ENCODE measurements at places on chromosomes 3 and 15. TPM values are rescaled to one million over a fixed set of nuclear protein-coding genes. Genes with fewer than 3 reads are reported as not detected.

Gene CHL1
- 7.5 TPM for total RNA-seq

Gene IL12A
- 0.69 TPM for total RNA-seq

Gene SHC4
- 0.50 TPM for total RNA-seq

Gene ST8SIA2
- total RNA-seq, result 0.25 TPM

Gene ANKDD1A
- 0.32 TPM for total RNA-seq

Gene BLM
- total RNA-seq, result 16.7 TPM

DNA sequence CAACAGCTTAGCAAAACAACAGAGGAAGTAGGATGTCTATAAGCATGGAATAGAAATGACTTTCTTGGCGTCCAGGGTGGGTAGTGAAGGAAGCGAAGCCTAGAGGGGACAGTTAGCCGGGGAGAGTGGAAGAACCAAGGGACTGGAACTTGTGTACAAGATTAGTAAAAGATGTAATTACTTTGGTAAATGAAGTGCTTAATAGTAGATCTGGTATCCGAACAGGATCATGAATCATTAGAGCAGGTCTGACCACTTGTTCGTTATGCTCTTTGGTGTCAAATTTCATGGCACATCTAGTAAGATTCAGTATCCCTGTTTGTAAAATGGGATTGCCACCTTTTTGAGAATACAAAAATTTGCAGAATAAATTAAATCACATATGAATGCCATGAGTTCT is 112.5 kb upstream of the MLF1 start:
- DNase-seq, result no peak

- no peak for DNase-seq
These were observed 68.0 kb upstream of the XCR1 start for GRCh38 chr3:46095307-46095706.

GRCh38 chr3:132464066-132464465 is 46.8 kb downstream of the DNAJC13 start:
- DNase-seq, result no peak

GRCh38 chr3:5918626-5919025 is 731.1 kb downstream of the EDEM1 start:
- DNase-seq, result no peak

DNA sequence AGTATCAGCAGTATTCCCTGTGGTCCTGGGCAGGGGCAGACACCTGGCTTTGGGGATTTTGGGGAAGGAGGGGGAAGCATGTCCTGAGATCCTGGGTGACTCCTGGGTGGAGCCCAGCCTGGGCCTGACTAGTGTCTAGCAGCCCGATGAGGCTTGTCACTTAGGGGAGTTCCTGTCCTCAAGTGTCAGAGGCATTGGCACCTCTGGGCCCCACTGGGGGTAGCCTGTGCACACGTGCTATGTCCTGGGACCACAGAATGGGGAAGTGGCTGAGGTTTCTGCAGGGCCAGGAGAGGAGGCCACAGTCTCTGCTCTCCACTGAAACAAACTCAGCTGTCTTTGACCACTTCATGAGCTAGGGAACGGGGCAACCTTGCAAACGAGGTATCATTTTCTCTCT is 31.5 kb upstream of the ADCY5 start:
- no peak for DNase-seq

- DNase-seq, result no peak
These were observed 775 bp upstream of the MAPK6 start for GRCh38 chr15:52018244-52018643.

GRCh38 chr3:57596495-57597126 is 533 bp downstream of the ARF4 start:
- peak; percentile 82 for DNase-seq

- no peak for DNase-seq
These were observed 51.0 kb downstream of the TRANK1 start for GRCh38 chr3:36893826-36894225.
